CD4-positive, alpha-beta T cell treated with Interleukin-21 for 1 hour (primary cell): ENCODE measurements at places on chromosomes 4 and X.

DNA sequence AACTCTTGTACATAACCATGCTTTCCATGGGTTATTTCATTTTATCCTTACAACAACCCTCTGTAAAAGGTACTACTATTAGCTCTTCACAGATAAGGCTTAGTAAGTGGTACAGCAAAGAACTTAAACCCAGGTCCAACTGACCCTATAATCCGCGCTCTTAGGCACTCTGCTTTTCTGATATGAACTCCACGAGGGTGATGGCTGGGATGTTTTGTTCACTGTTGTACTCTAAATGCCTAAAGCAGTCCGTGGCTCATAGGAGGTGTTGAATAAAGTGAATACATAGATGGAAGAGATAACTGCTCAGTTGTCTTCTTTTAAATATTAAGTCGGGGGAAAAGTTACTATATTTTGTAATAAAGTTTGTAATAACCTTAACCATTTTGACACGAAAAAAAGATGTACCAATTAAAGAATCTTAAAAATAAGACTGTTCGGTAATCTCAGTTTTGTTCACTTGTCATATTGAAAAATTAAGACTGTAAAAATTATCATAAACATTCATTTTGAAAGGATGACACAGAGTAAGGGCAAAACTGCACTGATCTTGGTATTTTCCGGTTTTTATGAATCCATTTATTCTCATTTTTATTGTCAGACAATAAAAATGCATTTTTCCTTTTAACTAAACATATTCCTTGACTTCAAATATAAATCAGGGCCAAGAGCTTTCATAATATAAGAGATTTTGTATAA lies 166.5 kb downstream of the FBXW7 start:
- no peak for DNase-seq

DNA sequence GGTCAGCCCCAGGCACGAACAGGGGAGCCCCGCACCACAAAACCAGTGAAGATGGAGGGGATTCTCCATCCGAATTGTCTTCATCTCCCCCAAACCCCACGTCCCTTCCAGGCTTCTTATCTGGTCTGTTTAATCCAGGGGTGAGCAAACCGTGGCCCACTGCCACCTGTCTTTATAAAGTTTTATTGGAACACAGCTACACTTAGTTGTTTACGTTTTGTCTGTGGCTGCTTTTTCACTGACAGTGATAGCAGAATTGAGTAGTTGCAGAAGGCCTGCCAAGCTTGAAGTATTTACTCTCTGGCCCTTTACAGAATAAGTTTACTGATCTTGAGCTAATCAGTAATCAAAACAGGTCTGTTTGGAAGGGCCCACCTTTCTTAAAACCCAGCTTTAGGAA lies 324.0 kb downstream of the ARHGAP10 start:
- no peak for DNase-seq

DNA sequence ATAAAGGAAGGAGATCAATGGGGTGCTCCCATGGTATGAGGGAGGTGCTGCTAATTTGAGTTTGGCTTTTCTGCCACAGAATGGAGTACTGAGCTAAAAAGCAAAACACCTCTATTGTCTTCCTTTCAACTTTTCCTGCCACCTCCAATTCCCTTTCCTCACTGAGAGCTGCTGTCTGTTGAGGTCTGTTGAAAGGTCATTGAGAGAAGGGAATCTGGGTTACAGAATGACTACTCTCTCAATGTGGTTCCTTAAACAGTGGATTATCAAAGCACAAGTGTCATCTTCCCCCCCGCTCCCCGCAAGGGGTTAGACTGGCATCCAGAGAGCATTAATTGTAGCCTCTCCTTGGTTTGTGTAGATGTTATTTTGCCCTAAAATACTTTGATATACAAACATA lies 10.7 kb downstream of the USP9X start:
- DNase-seq, result no peak

DNA sequence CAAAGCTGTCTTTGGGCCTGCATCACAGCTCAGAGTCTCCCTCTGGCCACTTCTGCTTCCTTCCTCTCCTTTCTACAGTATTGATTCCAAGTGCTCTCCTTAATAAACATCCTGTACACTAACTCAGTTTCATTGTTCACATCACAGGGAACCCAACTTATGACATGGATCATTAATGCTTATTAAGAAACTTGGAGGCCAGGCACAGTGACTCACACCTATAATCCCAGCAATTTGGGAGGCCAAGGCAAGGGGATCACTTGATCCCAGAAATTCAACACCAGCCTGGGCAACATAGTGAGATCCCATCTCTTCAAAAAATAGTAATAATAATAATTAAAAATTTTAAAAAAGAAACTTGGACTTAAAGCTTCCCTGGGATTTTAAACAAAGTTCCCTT lies 89.2 kb upstream of the EFHC2 start:
- DNase-seq, result no peak

GRCh38 chr4:38323141-38323641 lies 340.8 kb upstream of the KLF3 start:
- no peak for DNase-seq

GRCh38 chrX:40761762-40762161 lies 26.4 kb upstream of the MED14 start:
- DNase-seq, result no peak

- DNase-seq, result no peak
These were observed 50.4 kb downstream of the APOO start for GRCh38 chrX:23857363-23857762.

DNA sequence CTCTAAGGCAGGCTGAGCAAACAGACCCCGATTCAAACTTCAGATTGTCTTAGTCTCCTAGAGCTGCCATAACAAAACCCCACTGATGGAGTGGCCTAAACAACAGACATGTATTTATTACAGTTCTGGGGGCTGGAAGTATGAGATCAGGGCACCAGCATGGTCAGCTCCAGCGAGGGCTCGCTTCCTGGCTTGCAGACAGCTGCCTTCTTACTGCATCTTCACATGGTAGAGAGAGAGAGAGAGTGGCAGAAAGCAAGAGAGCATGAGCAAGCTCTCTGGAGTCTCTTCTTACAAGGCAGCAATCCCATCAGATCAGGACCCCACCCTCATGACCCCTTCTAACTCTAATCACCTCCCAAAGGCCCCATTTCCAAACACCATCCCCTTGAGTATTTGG lies 22.3 kb upstream of the SORCS2 start:
- DNase-seq, result no peak

- no peak for DNase-seq
These were observed 45.9 kb upstream of the ALG13 start for GRCh38 chrX:111634823-111635729.
